Glomerular endothelial cell (primary cell): ENCODE measurements at places on chromosomes 2 and 18.

DNA sequence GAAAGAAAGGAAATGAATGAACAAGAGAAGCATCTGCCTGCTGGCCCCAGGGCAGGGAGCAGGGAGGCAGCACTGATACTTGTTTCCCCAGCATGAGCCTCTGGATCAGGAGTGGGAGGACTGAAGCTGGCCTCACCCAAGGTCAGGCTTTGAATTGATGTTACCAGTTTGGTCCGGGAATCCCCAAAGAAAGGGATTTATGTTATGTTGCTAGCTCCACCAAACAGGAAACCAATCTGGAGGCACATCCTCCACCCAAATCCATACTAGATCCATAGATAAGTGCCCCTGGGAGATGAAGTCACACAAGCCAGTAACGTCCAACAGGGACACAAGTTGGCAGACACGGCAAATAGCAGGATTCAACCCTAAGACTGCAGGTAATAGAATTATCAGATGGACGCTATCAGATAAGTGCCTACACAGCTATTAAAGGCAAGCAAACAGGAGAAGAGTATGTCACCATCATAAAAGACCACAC is 85.9 kb downstream of the MTCL1 start:
- no peak for DNase-seq

- no peak for DNase-seq
Observed at GRCh38 chr2:45241061-45241561, 231.9 kb upstream of the SIX2 start.

DNA sequence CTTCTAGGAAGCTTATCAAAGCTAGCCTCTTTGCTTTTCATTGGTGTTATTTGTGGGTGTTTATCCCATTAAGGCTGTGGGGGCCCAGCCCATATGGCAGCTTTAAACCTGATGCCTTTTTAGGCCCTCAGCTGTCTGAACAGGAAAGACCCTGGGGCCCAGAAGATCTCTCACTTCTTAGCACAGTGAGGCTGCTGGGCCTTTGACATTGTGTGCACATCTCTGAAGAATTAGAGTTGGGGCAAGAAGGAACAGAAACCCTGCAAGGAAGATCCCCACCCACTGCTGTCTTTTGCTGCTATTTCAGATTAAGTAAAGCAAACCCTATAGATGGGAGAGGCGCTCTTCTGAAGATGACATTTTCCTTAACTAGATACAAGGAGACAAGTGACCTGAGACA is 250.0 kb downstream of the SMAD2 start:
- DNase-seq, result no peak

- DNase-seq, result peak; percentile 27
Observed at GRCh38 chr2:121810959-121811853, 55.8 kb downstream of the TSN start.
